ENCODE measurements at places on chromosomes 11 and 22. TPM values are rescaled to one million over a fixed set of nuclear protein-coding genes. Genes with fewer than 3 reads are reported as not detected.

DNA sequence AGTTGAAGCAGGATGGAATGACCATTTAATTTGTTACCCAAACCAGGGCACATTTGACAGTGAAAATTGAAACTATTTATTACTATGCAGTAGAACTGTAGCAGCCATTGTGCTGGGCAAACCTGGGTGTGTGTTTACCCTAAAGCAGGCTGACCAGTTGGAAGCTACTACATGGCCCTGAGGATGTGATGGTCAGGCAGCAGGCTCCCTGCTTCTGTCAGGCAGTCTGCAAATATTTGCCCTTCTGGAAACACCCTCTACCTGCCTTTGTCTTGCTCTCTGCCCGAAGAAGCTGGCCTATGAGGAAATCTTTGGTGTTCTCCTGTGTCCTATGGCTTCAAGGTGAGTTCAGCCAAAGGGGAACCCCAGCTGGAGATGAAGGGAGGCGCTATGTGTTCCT lies 600.1 kb upstream of the KIRREL3 start:
- no peak for DNase-seq

The ACR gene
- not detected for total RNA-seq

The TMPRSS6 gene
- total RNA-seq, result not detected

The EIF1AD gene
- total RNA-seq, result 44.5 TPM

The PARVB gene
- total RNA-seq, result 6.0 TPM

The OR56B1 gene
- not detected for total RNA-seq

GRCh38 chr11:79094616-79095015 lies 346.2 kb downstream of the TENM4 start:
- DNase-seq, result no peak

The OR5AS1 gene
- not detected for total RNA-seq

GRCh38 chr11:89443361-89444322 lies 47.5 kb downstream of the NOX4 start:
- no peak for DNase-seq

- DNase-seq, result no peak
These were observed 51.5 kb upstream of the ACCSL start for GRCh38 chr11:43996318-43996717.

- DNase-seq, result no peak
These were observed 7.0 kb downstream of the PPM1F start for GRCh38 chr22:21945453-21946261.

The SERPING1 gene
- total RNA-seq, result 1.3 TPM

DNA sequence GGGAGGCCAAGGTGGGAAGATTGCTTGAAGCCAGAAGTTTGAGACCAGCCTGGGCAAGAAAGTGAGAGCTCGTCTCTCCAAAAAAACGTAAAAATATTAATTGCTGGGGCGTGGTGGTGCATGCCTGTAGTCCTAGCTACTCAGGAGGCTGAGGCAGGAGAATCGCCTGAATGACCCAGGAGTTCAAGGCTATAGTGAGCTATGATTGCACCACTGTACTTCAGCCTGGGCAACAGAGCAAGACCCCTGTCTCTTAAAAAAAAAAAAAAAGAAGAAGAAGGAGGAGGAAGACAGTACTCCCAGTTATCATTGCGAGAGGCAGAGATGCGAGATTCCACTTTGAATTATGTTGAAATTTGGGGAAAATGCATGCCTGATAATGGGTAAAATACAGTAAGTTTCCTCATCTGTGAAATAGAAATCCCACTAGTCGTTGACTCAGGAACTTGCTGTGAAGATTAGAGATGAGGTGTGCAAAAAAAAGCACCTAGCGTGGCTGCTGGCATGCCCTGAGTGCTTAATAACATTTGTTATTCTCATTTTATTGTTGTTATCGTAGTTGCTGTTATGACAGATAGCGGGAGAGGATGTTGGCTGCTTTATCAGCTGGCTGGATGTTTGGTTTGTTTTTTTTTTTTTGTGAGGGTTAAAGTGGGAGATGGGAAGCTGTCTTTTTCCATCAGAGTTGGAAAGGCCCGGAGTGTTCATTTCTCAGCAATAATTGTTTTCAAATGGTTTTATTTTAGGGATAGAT lies 33.4 kb downstream of the BCR start:
- DNase-seq, result no peak

The TECTA gene
- total RNA-seq, result under 0.01 TPM

DNA sequence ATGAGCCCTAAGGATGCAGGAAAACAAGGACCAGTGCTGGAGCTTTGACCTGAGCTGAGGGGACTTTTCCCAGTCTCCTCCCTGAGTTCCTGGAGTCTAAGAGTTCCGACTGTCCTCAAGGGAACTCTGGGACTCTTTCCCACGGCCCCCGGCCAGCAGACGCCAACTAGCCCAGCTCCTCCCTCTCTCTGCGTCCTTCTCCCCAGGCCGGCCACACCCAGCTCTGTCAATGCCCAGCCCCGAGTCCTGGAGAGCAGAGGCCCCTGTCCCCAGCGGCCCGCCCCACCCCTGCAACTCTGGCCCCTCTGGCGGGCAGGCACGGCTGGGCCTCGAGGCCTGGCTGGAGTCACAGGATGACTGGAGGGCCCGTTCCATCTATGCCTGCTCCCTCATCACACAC lies 29.8 kb downstream of the NECTIN1 start:
- DNase-seq, result peak; percentile 55

GRCh38 chr11:15577519-15577918 lies 462.8 kb downstream of the INSC start:
- DNase-seq, result no peak

GRCh38 chr11:27868226-27868625 lies 168.0 kb upstream of the BDNF start:
- no peak for DNase-seq

The RFPL3 gene
- total RNA-seq, result not detected

DNA sequence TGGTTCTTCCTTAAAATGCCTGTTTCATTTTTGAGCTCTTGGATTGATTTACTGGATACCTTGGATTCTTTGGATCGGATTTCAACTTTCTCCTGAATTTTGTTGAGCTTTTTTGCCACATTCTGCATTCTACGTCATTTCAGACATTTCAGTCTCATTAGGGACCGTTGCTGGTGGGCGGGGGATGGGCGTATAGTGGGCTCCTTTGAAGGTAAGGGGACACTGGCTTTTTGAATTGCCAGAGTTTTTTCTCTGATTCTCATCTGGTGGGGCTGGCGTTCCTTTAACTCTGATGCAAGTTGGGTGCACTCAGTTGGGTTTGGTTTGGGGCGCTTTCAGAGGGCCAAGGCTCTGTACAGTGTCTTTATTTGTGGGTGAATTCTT lies 216.5 kb downstream of the DYNC2H1 start:
- no peak for DNase-seq

The ANKK1 gene
- total RNA-seq, result 0.26 TPM

GRCh38 chr11:61833926-61834277 lies 5.8 kb downstream of the FADS2 start:
- no peak for DNase-seq

The GLB1L2 gene
- 3.4 TPM for total RNA-seq

DNA sequence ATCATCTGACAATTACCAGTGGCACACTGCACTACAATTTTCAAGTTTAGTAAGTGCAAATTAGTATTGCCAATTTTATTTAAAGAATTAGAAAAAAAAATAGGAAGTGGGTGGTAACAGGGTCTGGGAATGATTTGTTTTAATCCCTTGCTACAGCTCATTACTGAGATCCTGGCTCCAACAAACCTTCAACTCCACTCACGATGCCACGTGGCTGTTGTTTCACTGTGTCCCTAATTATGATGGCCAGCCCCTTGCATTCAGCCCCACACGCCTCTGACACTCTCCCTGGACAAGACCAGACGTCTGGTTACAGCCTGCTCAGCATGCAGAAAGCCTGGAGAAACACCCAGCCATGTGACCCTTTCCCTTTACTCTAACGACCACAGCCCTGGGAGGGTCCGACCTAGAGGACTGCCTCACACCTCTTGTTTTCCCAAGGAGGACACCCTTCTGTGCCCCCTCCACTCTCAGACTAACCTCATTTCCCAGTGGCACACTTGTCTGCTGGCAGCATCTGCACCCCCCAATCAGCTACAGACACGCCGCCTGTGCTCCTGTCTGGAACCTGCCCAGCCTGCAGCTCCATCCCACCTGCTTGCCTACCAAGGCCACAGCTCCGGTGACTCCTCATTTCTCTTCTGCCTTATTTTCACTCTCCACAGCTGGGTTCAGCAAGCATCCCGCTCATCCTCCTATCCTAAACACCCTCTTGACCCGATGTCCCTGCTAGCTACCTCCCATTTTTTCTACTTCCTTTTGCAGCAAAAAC lies 18.5 kb upstream of the SLC25A1 start:
- DNase-seq, result no peak

DNA sequence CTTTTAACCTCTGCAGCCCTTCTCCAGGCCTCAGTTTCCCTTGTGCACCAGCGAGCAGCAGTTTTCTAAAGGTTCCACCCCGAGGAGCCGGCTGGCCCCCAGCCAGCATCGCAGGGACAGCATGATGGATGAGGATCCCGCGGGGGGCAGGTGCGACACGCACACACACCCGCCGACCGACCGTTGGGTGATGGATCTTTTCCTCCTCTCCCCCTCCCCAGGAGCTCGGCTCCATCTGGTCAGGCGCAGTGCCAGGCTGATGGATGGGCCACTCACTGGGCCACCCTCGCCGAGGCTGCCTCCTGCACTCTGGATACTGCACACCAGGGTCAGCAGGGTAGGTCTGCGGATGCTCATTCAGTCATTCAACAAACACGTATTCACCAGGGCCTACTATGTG lies 12.8 kb upstream of the CABP7 start:
- DNase-seq, result no peak

- no peak for DNase-seq
These were observed 1.9 kb downstream of the TMA7B start for GRCh38 chr22:39962071-39962470.

The RTN4RL2 gene
- not detected for total RNA-seq

- peak; percentile 30 for DNase-seq
These were observed 368.6 kb downstream of the OPCML start for GRCh38 chr11:133163463-133164419.

The PLEKHB1 gene
- total RNA-seq, result not detected

GRCh38 chr11:134202661-134203060 lies 21.1 kb downstream of the NCAPD3 start:
- no peak for DNase-seq

DNA sequence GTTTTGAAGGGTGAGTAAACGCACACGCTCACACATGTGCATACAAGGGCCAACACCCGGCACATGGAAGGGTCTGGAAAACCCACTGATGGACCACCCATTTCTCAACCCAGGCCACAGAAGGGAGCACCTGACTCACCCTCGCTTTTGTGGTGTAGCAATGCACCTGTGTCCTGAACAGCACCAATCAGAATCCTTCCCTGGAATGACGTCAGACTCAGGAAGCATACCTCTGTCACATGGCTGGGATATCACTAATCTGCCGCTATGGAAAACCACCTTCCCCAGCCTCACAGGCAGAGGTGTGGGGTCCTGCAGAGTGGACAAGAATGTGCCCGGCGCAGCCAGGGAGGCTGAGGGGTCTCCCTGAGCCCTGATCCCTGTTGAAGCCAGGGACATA lies 9.0 kb upstream of the OSM start:
- DNase-seq, result peak; percentile 56

DNA sequence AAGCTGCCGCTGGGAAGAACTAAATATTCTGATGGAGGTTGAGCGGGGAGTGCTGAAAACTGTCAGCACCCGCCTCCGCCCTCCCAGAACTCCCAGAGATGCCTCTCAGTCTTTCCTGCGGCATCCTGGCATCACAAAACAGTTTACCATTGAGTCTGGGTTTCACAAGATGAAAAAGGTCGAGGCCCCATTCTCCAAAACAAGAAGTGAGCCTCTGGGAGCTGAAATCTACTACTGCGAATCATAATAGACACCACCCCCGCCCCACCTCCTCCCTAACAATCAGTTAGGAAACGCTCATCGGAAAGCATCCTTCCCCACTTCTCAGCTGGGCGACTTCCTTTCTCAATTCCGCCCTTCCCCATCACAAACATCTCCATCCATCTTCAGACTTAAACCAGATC lies 1.0 kb downstream of the SUN2 start:
- peak; percentile 27 for DNase-seq

The FZD4 gene
- 0.38 TPM for total RNA-seq

The PRG3 gene
- total RNA-seq, result not detected

DNA sequence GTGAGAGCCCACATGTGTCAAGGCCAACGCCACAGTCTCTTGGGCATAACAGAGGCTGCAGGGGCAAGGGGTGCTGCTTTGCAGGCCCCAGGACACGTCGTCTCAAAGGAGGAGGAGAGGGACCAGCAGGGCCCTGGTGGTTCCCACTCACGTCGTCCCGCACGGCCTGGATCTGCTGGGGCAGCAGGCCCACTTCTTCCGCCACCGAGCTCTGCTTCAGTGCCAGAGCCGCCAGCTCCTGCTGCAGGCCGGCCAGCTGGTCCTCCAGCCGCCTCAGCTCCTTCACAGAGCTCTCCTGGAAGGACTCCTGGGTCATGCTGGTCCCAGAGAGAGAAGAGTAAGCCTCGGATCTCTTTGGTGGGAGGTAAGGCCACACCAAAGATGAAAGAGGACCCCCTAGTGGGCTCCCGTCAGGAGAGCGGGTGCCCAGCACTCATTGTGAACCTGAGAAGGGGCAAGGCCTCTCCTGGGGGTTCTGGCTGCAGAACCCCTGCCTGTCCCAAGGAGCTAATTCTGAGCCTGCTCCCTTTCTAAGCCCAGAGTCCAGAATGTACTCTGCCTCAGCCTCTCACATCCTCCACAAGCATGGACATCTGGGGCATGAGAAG lies 15.6 kb downstream of the SUN2 start:
- DNase-seq, result no peak

The RAB38 gene
- total RNA-seq, result 192 TPM

GRCh38 chr11:105823495-105824033 lies 198.5 kb downstream of the MSANTD4 start:
- DNase-seq, result no peak

DNA sequence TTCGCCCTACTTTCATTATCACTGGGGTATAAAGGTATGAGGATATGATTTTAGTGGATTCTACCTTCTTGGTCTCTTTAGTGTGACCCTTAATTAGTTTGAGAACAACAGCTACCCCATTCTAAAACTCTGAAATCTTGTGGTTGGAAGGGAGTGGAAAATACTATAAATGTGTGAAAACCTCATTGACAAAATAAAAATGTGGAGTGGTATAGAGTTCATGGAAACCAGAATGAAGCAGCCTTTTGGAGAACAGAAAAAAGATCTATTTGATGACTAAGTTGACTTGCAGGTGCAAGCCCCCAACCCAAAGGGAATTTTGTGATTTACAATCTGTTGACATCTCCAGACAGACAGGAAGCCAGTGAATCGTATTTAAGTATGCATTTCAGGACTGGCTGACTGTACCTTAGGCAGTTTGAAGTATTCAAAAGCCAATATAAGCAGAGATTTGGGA lies 75.8 kb downstream of the GAS2 start:
- DNase-seq, result no peak

The SYTL2 gene
- 8.2 TPM for total RNA-seq

- DNase-seq, result peak; percentile 59
These were observed 25.4 kb downstream of the APIP start for GRCh38 chr11:34890812-34891211.

Data from bronchial epithelial cell (primary cell).